Non-pigmented ciliary epithelial cell (primary cell): ENCODE measurements at places on chromosomes 4 and X.

DNA sequence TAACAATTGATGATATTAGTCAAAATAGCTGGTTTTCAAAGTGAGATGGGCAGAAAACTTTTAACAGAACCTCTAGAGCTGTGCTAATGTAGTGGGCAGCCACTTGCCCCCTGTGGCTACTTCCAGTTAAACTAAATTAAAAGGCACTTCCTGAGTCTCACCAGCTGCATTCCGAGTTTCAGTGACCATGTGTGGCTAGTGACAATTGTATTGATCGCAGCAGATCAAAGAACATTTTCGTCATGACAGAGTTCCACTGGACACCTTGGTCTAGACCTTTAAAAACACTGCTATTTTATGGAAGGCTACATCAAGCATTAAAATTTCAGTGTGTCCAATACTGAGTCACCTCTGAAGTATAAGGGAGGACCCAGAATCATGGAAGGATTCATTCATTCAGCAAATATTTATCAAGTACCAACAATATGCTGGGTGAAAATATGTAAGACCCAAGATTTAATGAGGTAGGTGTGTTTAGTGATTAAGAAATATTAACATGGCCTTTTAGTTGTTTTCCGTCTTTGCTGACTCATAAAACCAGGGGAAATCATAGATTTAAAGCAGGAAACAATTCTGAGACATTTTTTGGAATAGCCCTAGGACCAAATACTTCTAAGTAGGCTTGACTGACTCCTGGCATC lies 5.1 kb upstream of the FAT1 start:
- no peak for DNase-seq

- no peak for DNase-seq
These were observed 43.5 kb upstream of the ZNF330 start for GRCh38 chr4:141177171-141177570.

- no peak for DNase-seq
These were observed 41.9 kb upstream of the FAM47B start for GRCh38 chrX:34900691-34901090.

- DNase-seq: no peak
These were observed 57.2 kb downstream of the NHS start for GRCh38 chrX:17432158-17432557.

- no peak for DNase-seq
These were observed 212.9 kb downstream of the TEX13C start for GRCh38 chrX:125532411-125533089.

- no peak for DNase-seq
These were observed 1.1 kb upstream of the CHST7 start for GRCh38 chrX:46572340-46572936.

GRCh38 chrX:101219116-101219863 lies at the start of gene DRP2:
TSS of gene DRP2 (plus strand) at chrX:101219786. CDS start at chrX:101231648, 11,862 bp downstream.
- no peak for DNase-seq

DNA sequence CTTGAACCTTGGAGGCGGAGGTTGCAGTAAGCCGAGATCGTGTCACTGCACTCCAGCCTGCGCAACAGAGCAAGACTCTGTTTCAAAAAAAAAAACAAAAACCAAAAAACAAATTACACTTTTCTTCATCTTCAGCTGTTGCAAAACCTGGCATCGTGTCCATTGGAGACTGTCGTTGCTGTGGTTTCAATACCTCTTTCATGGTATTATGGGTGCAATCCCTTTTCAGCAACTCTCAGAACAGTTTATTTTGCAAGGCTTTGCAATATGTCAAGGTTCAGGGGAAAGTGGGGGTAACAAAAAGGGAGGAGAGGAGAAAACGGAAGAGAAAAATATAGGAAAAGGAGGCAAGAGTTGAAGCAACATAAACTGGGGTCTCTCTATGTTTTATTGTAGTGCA lies 40.8 kb downstream of the ARSD start:
- DNase-seq: no peak

DNA sequence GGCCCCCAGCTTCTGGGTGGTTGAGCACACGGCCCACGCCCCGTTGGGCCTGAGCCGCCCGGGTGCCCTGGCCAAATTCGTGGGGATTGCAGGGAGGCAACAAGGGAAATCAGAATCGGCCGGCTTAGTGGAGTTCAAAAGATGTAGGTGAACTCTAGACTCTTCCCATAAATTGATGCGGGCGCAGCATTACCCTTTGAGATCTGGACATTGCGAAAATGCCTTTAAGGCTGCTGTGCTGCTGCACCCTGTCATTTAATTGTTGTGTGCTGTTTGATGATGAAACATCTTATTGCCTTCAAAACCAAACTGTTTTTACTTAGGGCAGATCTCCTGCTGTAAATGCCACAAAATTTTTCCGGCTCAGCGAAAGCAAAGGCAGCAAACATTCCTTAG lies 409 bp upstream of the MPP1 start:
- DNase-seq: no peak

GRCh38 chr4:112923516-112923915 lies 125.9 kb upstream of the ANK2 start:
- no peak for DNase-seq

GRCh38 chr4:184802697-184803015 lies 23.1 kb downstream of the ACSL1 start:
- no peak for DNase-seq

- DNase-seq: no peak
These were observed 3.9 kb downstream of the SPON2 start for GRCh38 chr4:1168191-1169101.

GRCh38 chr4:148608968-148609367 lies 166.8 kb upstream of the NR3C2 start:
- no peak for DNase-seq

DNA sequence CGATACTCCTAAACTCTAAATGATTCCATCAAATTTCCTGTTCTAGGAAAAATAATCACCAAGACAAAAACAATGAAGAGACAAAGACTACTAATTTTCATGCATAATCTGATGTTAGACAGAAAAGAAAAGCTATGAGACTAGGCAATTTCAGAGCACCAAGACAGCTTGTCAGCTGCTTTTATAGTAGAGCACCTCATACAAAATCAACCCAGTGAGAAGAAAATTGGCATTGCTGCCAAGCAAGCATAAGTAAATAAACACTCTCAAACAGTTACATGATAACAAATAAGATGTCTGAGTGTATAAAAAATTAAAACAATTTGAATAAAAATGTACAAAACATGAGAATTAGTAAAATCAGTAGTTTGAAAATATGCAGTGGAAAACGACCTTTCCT lies 1544.6 kb downstream of the C4orf33 start:
- no peak for DNase-seq

GRCh38 chr4:25253071-25253445 lies 19.2 kb downstream of the PI4K2B start:
- DNase-seq: no peak

DNA sequence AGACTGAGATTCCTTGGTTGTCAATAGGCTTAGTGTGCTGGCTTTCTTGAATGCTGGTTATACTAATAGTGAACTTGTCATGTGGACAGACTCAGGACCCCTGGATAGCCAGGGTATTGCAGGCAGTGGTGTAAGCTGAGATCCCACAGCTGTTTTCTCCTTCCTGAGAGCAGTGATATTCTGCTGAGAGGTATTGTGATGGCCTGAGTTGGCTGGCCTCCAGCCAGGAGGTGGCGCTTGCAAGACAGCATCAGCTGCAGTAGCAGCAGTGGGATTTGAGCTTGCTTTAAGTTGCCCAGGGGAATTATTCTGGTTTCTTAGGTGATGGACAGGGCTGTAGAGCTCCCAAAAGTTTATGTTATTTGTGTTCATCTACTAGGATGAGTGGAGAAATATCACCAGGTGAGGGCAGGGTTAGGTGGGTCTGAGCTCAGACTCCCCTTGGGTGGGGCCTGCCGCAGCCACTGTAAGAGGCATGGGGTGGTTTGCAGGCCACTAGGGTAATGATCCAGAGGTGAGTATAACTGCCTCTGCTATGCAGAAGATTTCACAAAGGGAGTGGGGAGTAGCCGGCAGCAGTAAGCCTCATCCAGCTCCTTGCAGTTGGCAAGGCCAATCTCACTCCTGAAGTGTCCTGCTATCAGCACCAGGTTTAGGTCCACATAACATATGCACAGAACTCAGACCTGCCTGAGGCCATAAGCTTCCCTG lies 66.2 kb downstream of the IL15 start:
- no peak for DNase-seq

DNA sequence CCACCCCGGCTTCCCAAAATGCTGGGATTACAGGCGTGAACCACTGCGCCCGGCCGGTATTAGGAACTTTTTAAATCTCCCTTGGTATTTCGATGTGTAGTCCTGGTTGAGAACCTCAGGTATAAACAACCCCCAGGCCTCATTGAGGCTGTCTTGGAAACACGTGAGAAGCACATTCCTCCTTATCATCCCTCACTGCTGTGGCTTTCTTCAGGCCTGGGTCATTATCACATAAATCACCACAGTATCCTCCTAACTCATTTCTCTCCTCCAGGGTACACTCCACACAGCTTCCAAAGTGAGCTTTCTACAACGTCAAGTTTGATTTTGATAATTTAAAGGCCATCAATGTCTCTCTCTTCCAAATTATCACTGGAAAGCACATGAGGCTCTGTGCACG lies 198.2 kb downstream of the DCHS2 start:
- no peak for DNase-seq

DNA sequence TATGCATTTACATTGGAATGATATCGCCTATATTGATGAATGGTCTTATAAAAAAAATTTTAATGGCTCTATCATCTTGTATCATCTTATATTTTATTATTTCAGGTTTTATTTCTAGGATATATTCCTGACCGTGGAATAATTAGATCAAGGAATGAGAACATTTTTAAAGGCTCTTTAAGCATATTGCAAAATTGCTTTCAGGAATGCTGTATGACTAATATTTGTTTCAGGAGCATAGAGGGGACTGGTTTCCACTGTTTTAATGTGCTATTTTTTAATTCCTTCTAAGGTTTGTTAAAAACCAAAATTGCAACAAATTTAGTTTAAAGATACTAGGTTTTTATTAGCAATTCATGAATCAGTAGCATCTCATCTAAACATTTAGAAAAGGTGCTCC lies 120.2 kb downstream of the BMPR1B start:
- DNase-seq: no peak

- DNase-seq: peak; percentile 26
These were observed 15.4 kb downstream of the HMGB2 start for GRCh38 chr4:173318648-173319211.

DNA sequence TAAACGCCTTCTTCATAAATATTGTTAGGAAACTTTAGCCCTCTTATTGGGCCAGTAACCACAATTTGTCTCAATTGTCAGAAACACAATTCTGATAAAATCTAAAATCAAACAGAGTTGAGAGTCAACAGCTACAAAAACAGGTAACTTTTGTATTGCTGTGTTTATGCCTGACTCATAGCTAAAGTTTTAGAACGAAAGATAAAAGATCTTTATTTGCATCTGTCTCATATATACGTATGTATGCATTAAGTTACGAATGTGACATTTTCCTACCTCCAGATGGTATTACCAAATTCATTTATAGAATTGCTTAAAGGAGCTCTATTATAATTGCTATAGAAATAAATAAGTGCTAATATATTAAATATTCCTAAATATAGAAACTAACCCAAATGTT lies 887.9 kb upstream of the NDST4 start:
- no peak for DNase-seq

- DNase-seq: no peak
These were observed 206.6 kb downstream of the PTTG2 start for GRCh38 chr4:38166768-38167167.

DNA sequence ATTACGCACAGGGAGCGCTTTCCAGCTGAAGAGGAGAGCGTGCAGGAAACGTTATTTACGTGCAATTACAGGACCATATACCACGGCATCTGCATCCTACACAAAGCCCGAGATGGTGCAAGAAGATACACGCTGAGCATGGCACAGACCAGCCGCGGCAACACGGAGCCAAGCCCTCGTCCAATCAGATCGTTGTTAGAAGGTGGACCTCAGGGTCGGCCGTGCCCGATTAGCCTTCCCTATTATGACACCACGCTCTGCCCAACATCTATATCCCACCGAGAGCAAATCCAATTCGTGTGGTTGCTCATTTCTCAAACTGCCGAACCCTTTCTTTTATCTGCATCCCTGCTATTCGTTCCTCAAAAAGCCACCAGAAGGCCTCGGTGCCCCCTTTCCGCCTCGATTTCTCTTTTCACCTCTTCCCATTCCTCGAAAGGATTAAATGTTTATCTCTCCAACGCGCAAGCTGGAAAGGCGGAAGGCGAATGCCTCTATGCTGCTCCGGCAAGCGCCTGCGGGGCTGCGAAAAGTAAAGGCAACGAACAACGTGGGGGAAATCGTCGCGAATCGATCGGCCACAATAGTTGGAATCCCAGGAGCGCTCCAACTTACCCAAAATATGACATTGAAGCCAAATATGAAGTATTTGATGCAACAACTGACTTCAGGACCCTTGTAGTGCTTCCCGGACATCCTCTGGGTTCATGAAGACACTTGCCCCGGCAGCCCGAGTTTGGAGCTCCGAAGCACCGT lies 702 bp downstream of the TSPAN5 start:
- no peak for DNase-seq

GRCh38 chr4:19227701-19228100 lies 1024.0 kb upstream of the SLIT2 start:
- DNase-seq: no peak

- DNase-seq: no peak
These were observed 1449.6 kb downstream of the C4orf33 start for GRCh38 chr4:130545596-130545995.

- no peak for DNase-seq
These were observed 598.4 kb upstream of the FTHL17 start for GRCh38 chrX:31670245-31670644.

- DNase-seq: no peak
These were observed 1.7 kb downstream of the DOCK11 start for GRCh38 chrX:118497180-118497818.

DNA sequence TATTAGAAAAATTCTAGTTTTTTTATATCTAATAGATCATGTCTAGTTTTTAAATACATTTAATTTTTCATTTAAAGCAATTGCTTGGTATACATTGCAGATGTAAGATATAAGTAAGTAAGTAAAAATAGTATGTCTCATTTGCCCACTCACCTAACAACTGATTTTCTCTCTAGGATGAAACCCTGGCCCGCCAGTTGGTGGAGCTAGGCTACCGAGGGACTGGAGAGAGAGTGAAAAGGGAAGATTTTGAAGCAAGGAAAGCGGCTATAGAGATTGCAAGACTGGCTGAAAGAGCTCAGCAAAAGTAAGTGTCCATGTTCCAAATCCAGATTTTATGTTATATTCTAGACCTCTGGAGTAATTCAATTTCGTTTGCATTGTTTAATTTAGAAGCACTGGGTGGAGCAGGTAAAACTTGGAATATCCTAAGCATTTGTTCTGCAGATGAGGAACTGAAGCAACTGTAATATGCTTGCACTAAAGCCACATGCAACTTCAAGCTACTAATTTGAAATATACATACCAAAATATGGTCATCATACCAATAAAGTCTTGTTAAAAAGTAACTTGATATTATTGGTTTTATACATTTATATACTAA lies 27.1 kb downstream of the CFAP299 start:
- no peak for DNase-seq

DNA sequence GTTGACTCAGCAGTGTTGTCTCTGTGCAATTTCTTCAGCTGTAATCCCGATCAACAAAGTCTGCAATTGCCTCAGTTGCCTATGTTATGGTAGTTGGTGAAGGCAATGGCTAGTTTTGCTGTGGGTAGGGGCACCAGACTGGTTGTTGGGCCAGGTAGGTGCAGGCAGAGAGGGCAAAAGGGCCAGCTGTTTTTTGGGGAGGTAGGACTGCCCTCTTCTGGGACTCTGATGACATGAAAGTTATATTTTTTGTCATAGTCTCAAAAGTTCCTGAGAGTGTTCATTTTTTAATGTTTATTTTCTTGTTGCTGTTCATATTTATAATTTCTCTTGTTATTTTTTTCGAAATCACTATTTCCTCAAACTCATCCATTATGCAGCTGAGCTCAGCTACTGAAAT lies 25.1 kb downstream of the DCAF12L2 start:
- DNase-seq: no peak
